ENCODE measurements at places on chromosomes 12 and 14.

DNA sequence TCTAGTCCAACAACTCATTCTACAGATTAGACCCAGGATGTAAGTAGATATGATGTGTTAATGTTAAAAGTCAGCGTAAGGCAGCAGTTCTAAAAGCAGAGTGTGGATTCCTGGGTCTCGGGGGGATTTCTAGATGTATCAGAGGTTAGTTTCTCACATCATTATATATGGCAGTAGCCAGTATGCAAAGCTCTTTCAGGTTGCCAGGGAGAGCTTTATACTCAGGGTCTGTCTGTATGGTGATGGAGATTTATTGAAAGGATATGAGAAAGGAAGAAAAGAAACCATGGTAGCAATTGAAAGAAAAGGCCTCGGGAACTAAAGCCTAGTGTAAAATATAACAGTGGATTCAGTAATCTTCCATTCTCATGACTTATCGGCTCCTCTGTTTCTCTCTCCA lies 26.2 kb upstream of the PAWR start:
- no peak for DNase-seq

- no peak for DNase-seq
Measured at GRCh38 chr14:103541709-103542604, 13.0 kb downstream of the TRMT61A start.

- DNase-seq = no peak
Measured at GRCh38 chr14:86543521-86543920, 1013.6 kb downstream of the FLRT2 start.

GRCh38 chr14:62002642-62003041 lies 240.4 kb downstream of the SNAPC1 start:
- DNase-seq = peak; percentile 32

- no peak for DNase-seq
Measured at GRCh38 chr12:1937481-1938224, 19.2 kb upstream of the CACNA2D4 start.

DNA sequence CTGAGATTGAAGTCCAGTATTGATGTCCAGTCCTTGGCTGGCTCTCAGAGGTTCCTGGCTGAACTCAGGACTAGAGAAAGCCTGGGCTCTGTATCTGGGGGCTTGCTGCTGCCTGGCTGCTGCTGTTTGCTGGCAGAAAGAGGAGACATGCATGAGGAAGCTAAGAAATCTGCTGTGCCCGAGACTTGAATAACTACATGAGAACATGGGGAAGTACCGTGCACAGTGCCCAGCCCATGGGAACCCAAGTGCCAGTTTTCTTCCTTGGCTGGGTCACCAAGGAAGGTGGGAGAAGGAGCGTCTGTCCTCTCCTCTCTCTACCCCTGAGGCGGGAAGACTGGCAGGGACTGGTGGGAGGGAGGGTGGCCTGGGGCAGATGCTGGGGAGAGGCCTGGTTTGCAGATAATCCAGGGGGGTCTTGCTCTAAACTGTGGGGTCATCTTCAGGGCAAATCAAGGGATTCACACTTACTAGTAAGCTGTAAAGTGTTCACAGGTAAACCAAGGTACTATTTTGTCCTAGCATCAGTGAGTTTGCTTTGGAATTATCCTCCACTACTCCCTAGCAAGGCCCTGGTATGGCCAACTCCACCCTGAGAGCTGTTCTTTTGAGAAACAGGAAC lies 13.8 kb upstream of the ZFP36L1 start:
- DNase-seq = no peak

DNA sequence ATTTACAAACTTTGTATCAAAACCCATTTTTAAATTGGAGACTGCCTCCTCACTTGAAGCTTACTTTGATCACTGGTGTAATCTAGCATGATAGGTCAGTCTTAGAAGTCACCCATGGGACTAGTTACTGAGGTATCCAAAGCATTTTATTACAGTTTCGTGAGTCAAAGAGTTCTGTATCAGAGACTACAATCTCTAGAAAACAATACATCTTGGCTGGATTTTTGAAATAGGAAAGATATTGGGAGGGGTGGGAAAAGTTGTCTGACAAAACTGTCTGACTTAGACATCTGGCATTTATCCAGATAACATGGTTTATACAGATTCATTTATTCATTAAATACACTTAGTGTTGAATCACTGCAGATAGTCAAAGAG lies 173.5 kb upstream of the PDZRN4 start:
- DNase-seq = no peak

GRCh38 chr12:106150555-106150954 lies 11.8 kb upstream of the NUAK1 start:
- no peak for DNase-seq

DNA sequence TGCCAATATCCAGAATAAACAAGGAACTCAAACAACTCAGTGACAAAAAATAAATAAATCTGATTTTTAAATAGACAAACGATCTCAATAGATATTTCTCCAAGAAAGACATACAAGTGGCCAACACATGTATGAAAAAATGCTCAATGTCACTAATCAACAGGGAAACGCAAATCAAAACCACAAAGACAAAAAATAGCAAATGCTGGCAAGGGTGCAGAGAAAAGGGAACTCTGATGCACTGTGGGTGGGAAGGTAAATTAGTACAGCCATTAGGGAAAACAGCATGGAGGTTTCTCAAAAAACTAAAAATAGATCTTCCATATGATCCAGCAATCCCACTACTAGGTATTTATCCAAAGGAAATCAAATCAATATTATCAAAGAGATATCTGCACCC lies 3.5 kb upstream of the EIF5 start:
- no peak for DNase-seq

DNA sequence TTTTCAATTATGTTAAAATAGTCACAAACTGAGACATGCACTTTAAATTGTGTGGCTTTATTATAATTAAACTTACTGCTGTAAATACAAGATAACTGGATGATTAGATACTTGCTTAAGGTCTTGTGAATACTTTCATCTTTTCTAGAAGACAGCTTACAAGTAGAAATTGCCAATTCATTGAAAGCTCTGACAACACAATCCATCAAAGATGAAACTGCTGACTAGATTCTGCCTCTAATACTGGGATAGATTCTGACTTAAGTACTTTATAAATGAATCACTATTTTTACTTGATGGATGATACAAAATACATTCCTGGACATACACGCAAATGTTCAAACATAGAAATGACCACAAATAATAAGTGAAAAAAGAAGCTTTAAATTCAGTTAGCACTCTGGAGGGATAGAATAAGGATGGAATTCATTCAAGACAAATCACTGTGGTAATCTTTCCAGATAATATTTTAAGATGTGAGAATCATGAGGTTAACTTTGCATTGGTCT lies 876.8 kb downstream of the RPS29 start:
- no peak for DNase-seq

GRCh38 chr12:91695964-91696363 lies 449.7 kb downstream of the BTG1 start:
- no peak for DNase-seq

GRCh38 chr12:62435303-62436163 lies 31.1 kb upstream of the MON2 start:
- peak; percentile 32 for DNase-seq

DNA sequence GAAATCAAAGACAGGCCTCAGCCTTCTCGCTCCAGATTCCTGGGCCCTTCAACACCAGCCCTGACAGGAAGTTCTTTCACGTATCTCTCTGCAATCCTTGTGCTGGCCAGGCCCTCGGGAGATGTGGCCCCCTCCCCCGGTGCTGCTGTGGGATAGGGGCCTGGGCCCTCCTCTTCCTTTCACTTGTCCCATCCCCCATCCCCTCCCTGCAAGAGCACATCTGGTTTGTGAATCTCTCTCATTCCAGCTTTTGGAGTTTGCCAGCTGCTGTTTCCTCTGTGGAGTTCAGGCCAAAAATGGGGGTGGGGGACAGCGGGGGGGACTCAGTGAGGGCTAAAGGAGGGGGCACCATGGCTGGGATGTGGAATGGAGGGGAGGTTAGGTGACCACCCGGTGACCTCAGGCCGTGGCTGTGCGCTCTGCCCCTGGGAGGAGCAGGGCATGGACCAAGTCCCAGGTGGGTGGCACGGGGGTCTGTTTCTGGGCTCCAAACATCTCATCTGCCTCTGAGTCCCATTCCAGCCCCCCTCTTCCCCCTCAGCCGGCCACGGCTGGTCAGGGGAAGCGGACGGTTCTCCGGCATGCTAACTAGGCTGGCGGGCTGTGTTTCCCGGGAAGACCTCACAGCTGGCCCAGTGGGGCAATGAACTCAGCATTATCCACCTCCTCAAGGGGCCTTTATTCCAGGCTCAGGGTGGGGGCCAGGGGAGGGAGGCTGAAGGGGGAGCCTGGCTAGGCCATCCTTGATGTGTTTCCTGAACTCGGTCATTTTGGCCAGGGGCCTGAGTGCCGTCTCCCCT lies 7.4 kb downstream of the LRP1 start:
- no peak for DNase-seq

GRCh38 chr14:92135269-92135668 lies 13.5 kb downstream of the CPSF2 start:
- peak; percentile 38 for DNase-seq

DNA sequence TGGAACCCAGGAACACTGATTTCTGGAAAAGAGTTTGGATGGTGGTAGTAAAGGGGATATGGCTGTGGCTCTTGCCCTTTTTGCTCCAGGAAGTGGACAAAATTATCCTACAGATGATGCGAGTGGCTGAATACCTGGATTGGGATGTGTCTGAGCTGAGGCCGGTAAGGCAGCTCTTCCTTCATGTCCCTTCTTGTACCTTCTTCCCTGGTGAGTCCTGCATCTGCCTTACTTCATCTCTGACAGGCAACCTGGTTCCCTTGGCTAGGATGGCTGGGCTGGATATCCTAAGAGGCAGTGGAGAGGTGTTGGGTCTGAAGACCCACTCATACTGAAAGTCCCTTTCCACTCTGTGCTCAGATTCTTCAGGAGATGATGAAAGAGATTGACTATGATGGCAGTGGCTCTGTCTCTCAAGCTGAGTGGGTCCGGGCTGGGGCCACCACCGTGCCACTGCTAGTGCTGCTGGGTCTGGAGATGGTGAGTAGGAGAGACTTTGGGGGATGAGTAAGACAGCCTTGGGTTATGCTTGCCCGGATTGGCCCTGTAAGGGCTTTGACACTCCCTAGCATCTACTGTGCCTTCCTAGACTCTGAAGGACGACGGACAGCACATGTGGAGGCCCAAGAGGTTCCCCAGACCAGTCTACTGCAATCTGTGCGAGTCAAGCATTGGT lies 8.0 kb downstream of the DGKA start:
- no peak for DNase-seq

- DNase-seq = peak; percentile 97
Measured at GRCh38 chr12:31732926-31733548, 4.2 kb upstream of the AMN1 start.

DNA sequence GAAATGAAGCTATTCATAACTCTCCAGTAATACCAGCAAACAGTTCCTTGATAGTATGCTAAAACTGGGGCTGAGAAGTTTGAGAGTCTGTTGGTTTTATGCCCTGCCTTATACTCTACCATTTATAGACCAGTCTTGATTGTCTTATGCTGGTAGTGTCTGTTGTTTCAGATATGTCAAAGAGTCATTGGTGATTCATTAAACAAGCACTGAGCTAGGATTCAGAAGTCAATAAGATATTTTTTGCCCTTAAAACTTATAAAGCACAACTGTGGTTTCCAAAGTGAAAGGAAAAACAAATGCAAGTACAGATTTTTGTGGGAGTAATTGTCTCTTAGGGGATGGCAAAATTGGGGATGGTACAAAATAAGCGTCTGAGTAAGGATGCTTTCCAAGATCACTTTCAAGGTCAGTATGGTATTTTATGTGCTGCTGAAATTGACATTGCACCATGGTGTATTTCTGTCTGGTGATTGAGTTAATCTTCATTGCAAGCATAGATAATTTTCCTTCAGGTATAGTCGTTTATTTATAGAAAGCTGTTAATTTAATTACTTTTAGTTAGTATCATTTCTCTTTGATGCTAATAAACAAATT lies 289.5 kb upstream of the E2F7 start:
- DNase-seq = no peak

DNA sequence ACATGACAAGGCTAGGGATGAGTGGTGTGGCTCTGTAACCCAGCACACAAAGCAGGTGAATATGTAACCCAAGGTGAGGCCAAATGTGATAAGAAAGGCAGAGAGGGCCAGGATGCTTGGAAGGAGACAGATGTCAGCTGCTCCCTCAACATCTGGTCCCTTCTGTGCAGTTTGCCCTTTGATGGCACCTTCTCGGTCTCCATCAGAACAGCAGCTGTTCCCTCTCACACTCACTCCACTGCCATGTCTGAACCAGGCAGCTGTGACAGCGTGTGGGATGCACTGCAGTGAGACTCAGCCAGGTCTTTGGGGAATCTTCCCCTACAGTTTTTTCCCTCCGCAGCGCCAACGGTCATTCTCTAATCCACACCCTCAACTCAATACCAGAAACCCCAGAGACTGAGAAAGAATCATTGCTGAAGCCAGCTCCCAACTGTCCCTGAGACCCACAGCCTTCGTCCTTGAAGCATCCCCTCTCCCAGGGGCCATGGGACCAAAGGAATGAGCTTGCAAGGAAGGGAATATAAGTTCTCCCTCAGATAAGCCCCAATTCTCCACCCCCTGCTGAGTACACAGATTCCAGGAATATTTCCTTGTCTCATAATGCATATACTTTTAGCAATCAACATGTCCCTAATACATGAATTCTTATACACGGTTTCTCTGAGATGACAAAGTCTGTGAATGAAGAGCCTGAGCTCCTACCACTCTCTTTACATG lies 230.0 kb downstream of the GLT1D1 start:
- no peak for DNase-seq

- DNase-seq = no peak
Measured at GRCh38 chr14:77102154-77102553, 4.1 kb downstream of the CIPC start.

DNA sequence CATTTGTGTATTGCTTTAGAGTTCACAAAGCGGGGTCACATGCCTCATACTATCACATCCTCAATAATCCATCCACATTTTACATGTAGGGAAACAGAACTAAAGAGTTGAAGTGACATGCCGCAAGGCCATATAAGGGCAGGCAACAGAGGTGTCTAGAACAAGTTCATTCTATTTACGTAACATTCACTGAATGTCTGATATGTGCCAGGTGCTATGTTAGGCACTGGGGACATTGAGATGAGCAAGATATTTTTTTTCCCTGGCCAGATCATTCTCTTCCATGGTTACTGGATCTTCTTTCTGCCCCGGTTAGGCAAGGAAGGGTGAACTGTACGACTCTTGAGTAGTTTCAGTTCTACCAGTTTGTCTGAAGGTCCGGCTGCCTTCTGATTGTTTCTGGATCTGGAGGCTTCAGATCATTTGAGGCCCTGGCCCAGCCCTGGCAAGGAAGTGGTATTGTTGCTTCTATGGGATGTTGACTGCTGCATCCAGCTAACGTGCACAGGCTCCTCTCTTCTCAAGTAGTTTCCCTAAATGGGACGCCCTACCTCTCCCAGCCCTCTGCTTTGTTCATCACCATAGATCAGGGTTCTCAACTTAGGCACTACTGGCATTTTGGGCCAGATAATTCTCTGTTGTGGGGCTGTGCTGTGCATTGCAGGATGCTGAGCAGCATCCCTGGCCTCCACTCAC lies 12.1 kb downstream of the GPATCH2L start:
- no peak for DNase-seq
